ENCODE measurements at places on chromosomes 7 and 10. TPM values are rescaled to one million over a fixed set of nuclear protein-coding genes. Genes with fewer than 3 reads are reported as not detected.

DNA sequence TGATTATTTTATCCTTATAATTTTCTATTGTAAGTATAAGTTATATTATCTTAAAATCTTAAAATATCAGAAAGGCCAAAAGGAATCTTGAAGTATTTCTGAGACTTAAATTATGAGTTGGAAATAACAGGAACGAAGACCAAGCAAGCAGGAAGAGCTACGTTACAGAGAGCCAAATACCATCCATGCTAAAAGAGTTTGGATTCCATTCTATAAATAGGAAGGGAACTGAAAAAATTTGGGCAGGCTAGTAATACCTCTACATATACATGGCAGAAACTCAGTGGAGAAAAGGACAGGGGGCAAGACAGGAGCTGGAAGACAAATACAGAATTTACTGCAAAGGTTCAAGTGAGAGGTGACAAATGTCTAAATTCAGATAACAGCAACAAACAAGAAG lies 16.7 kb downstream of the ITGB1 start:
- DNase-seq = no peak

GRCh38 chr10:15333909-15334649 lies 37.0 kb downstream of the FAM171A1 start:
- DNase-seq = no peak

DNA sequence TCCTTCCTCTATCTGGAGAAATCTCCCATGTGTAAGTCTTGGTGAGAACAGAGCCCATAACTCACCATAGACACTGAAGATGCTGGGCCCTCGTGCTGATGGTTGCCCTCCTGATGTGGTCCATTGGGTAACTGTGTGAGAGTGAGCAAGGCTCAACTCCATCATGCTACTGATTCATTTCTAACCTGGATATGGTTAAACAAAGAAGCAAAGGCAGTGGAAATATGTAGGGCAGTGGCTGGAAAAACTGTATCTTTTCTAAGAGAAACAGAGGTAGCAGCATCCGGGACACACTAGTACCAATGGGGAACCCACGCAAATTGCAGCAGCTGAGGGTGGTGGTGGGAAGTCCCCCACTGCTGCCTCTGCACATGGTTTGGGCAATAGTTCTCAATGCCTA lies 221.7 kb downstream of the KLF6 start:
- no peak for DNase-seq

A1CF gene
- 0.08 TPM for polyA plus RNA-seq

NRF1 gene
- 12.8 TPM for polyA plus RNA-seq
